Tibial artery (tissue), 4 donors: ENCODE measurements at places on chromosomes 11 and 22.

- DNase-seq = peak; percentile 53
Observed at GRCh38 chr11:1486054-1486825, at the start of gene MOB2. TSS of gene MOB2 (minus strand) at chr11:1486779. CDS start at chr11:1486556, 223 bp downstream.

GRCh38 chr11:66118847-66119246, 48.8 kb downstream of the PACS1 start:
- no peak for DNase-seq

GRCh38 chr11:62559204-62559603, 12.6 kb upstream of the AHNAK start:
- DNase-seq = no peak

DNA sequence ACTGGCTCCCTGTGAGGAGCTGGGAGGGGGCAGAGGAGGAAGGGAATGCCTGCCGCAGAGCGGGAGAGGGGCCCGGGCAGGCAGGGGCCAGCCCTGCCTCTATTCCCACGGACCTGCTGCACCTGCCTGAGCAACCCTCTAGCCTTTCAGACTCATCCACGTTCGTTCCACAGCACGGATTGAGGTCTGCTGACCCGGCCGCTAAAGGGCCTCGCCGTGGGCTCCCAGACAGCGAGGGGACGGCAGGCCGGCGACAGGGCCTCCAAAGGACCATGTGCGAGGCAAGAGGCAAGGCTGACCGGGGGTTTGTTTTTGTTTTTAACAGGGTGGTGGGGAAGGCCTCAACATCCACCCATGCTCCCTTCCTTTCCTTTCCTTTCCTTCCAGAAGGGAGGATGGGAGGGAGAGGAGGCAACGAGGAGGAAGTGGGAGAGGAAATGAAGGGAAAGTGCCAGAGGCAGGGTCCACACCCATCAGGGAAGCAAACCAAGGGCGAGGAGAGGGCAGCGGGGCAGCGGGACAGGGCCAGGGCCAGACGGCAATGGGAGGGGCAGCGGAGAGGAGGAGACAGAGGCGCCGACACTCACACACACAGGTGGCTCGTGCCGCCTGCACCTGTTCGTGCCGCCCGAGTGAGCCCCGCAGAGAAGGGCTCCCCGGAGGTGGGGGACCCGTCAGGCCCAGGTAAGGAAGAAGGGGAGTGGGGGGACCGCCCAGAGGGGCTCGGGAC, 7.5 kb downstream of the LRFN4 start:
- DNase-seq = no peak

GRCh38 chr22:39150848-39151215, 1.6 kb downstream of the CBX7 start:
- DNase-seq = no peak

DNA sequence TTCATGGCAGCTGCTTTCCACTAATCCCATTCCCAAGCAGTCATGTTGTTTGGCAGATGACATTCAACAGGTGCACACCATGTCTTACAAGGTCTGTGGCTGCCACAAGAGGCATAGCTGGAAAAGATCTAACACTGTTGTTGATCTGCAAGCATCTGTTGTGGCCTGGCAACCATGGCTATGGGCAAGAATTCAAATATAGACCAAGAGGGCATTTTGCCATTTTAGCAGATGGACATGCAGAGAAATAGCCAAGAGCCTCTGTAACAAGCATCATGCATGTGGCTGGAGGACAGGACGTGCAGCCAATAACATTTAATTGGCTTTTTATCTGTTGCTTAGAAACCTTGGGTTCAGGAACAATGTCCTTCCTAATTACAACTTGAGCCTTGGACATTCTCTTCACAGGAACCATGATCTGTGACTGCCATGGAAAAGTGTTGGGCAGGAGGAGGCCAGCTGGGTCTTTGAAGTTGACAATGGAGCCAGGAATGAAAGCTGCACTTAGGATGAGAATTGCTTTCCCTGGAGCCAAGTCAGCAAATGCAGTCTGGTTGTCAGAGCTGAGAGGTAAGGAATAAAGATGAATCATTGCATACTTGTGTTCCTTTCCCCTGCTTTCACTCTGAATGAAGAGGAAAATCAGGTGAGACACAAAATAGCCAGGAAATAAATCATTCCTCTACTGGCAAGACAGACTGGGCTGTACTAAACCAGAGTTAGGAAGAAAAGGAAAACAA, 113.6 kb upstream of the ANO5 start:
- DNase-seq = no peak

DNA sequence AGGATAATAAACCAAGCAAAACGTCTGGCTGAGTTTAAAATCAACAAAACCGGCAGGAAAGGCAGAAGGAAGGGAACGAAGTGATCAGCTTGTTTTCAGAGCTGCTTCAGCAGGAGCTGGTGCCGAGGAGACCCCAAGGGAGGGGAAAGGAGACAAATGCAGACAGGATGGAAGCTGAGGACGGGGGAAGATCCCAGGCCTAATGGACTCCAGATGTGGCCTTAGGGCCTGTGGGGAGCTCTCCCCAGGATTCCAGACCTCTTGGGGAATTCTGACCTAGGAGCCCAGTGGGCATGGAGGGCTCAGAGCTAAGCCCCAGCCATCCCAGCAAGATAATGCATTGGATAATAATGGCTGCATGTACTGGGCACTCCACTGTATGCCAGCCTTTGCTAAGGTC, 211.4 kb upstream of the NARS2 start:
- no peak for DNase-seq
